ENCODE measurements at places on chromosomes 5 and 9.

DNA sequence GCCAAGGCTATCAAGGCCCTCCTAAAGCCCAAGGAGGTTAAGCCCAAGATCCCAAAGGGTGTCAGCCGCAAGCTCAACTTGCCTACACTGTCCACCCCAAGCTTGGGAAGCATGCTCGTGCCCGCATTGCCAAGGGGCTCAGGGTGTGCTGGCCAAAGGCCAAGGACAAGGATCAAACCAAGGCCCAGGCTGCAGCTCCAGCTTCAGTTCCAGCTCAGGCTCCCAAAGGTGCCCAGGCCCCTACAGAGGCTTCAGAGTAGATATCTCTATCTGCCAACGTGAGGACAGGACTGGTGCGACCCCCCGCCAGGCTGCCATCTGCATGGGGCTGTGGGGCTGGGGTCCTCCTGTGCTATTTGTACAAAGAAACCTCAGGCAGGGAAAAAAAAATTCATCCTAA lies 3.3 kb downstream of the HOMER1 start:
- no peak for DNase-seq

DNA sequence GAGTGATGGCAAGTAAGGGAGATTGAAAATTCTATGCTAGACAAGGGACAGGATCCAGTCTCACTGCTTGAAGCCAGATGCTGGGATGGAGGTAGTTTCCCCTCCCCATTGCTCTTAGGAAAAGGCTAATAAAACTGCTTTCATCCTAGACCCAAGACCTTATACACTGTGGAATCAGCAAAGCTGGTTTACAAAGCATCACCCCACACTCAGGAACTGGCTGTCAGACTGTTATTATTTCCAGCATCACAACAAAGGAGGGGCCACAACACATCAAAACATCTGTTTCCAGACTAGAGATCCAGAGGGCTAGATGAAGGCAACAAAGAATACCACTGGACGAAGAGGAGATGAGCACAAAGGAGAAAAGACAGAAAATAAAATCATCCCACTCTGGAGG lies 364.6 kb upstream of the PTGER4 start:
- no peak for DNase-seq

GRCh38 chr9:87849144-87849758 lies 33.4 kb upstream of the SPATA31E1 start:
- no peak for DNase-seq

DNA sequence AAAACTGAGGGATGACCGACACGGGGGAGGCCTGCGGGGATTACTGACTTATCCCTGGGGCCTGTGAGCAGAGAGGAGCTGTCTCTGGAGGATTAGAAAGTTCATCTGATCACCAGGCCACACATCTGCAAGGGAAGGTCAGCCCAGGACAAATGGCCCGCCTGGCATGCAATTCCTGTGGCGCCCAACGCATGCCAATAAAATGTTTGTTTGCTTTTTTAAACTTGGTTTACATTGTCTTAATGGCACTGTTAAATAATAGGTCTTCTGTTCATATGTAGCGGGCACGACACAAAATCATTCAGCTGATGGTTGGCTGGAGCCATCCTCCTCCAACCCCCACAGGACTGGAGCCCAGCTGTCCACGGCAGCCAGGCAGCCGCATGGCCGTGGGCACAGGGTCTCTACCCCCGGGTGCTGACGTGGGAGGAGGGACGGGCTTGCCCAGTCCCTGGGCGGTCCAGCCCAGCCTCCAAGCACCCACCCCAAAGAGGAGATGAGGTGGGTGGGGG lies 41.0 kb upstream of the SLC12A7 start:
- peak; percentile 92 for DNase-seq

GRCh38 chr9:130901498-130902203 lies 5.0 kb upstream of the QRFP start:
- DNase-seq = no peak

GRCh38 chr9:137531099-137531765 lies 19.0 kb downstream of the PNPLA7 start:
- DNase-seq = no peak

DNA sequence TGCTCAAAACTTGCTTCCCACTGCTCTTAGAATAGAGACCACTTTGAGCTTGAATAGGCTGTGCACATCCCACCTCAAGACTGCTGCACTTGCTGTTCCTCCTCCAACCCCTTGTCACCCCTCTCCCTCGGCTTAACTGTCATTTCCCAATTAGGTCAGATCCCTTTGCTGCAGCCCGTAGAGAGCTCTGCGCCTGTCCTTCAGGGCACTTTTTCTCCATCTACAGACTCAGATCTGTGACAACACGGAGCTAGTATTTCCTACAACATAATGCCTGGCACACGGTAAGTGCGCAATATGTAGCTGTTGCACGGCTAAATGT lies 485 bp upstream of the HABP4 start:
- DNase-seq = no peak

GRCh38 chr9:81776834-81777233 lies 87.5 kb upstream of the TLE1 start:
- no peak for DNase-seq

- DNase-seq = peak; percentile 16
Measured at GRCh38 chr5:66742083-66742895, 146.1 kb downstream of the MAST4 start.

DNA sequence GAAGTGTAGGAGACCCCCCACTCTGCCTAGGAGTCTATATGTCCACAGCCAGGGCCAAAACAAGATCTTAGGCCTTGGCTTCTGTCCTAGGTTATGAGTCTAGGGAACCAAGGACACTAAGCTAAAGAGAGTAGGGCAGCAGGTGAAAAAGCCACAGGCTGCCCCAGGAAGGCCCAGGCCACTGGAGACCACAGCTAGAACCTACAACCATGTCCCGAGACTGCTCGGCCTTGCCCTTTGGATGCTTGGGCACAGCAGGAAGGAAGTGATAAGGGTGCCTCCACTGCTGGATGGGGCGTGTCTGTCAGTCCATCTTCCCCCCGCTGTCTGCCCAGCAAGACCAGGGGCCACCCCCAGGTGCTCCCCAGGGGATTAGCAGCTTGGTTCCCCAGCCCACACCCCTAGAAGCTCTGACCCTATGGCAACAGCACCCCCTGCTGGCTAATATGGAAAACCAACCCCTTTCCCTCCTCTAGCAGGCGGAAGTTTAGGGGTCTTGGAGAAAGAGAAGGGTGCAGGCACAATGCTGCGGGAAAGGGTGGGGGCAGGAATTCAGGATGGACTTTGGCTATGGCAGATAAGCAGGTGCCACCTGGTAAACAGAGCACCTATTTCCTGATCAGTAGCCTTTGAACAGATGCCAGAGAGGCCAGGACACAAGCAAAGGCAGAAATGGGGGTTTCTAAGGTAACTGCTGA lies 10.5 kb upstream of the IRF1 start:
- peak; percentile 69 for DNase-seq

- no peak for DNase-seq
Measured at GRCh38 chr9:83656952-83657351, 34.0 kb downstream of the IDNK start.

DNA sequence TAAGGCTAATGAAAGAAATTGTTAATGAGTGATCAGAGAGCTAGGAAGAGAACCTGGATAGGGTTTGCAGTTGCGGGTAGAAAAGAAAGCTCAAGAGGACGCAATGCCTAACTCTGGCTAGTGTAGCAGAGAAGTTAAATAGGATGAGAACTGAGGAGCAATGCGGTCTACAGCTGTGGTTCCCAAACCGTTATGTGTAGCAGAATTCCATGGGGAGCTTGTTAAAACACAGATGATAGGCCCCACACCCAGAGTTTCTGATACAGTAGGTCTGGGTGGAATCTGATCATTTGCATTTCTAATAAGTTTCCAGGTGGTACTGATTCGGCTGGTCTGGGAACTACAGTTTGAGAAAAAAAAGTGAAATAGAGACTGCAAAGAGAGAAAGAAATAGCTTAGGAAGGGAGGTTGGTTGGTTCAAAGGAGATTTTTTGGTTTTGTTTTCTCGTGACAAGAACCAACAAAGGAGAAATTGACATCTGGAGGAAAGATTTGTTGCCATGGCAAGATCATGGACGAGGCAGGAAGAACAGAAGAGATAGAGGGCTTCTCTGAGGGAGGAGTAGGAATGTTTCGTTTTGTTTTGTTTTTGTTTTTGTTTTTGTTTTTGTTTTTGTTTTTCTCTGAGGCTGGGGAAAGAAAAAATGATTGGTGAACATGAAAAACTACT lies 276.1 kb downstream of the ARRDC3 start:
- DNase-seq = no peak

- DNase-seq = no peak
Measured at GRCh38 chr5:93868851-93869250, 127.5 kb upstream of the POU5F2 start.

- no peak for DNase-seq
Measured at GRCh38 chr5:79802406-79802805, 112.8 kb downstream of the CMYA5 start.

GRCh38 chr9:36400332-36401163 lies 479 bp upstream of the RNF38 start:
- peak; percentile 88 for DNase-seq

- DNase-seq = no peak
Measured at GRCh38 chr9:104858271-104858670, 69.7 kb downstream of the ABCA1 start.

GRCh38 chr5:110040178-110040577 lies 350.5 kb downstream of the MAN2A1 start:
- DNase-seq = no peak

- DNase-seq = no peak
Measured at GRCh38 chr5:16644301-16644889, 27.6 kb upstream of the RETREG1 start.

DNA sequence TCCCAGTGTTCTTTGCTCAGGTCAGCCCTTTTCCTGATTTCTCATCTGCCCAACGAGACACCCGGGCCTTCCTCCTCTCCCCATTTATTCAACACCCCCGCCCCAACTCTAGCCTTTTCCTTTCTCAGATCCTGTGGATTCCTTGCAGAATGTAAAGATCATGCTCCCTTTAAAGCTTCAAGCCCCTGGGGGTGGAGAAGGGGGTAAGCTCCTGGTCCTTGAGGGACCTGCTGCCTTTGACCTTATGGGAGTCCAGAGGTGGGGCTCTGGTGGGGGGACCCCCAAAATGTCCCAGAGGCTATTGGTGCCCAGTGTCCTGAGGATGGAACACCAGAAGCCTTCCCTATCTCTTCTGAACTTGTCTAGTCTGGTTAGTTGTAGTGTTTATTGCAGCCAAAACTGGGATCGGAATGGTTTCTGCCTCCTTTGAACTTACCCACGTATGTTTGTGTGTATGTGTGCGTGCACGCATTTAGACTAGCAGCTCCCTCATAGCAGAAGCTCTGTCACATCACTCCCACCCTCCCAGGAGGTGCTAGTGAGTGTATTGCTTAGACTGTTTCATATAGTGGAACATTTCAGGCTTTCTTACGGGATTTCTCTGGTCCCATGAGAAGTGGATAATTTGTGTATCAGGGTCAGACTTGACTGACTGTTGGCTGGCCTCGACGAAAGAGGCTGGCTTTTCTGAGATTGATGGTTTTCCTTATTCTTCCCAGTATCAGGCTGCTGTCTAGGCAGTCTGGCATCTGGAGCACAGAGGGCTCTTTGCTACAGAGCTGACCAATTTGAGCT lies 1.1 kb downstream of the GALNT10 start:
- DNase-seq = no peak

- DNase-seq = peak; percentile 54
Measured at GRCh38 chr9:129752900-129753729, at the start of gene PTGES. Gene PTGES, minus strand, starts transcription at chr9:129753042. Its CDS starts 30 bp downstream, at chr9:129753012.

DNA sequence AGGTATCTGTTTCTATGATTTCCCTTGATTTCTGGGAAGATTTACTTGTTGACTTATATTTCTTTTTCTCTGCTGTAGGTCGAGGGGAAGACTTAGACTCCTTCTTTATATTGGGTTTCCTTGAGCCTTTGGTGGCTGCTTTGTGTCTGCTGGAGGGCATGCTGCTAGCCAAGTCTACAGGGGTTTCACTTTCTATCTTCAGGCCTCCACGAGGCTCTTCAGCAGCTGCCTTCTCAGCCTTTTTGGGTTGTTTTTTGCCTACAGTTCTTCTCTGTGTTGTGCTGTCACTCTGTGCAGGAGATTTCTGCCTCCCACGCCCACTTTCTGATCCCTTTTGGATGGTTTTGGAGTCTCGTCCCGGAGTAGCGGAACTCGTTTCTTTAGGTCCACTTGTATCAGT lies 23.2 kb downstream of the LEAP2 start:
- no peak for DNase-seq

- no peak for DNase-seq
Measured at GRCh38 chr5:78706381-78706780, 57.8 kb upstream of the LHFPL2 start.

DNA sequence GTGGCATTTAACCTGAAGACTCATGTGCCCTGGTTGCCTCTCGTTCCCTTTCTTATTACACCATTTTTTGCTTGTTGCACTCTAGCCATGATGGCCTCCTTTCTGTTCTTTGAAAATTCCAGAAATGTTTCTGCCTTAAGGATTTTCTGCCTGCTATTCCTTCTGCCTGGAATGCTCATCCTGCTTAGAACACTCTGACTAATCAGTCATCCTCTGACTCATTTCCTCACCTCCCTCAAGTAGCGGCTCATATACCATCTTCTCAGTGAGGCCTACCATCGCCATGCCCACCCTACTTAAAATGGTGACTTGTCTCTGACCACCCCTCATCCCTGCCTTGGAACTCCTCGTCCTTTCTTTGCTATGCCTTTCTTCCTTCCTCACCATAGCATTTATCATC lies 68.8 kb downstream of the KIF4B start:
- DNase-seq = peak; percentile 25

DNA sequence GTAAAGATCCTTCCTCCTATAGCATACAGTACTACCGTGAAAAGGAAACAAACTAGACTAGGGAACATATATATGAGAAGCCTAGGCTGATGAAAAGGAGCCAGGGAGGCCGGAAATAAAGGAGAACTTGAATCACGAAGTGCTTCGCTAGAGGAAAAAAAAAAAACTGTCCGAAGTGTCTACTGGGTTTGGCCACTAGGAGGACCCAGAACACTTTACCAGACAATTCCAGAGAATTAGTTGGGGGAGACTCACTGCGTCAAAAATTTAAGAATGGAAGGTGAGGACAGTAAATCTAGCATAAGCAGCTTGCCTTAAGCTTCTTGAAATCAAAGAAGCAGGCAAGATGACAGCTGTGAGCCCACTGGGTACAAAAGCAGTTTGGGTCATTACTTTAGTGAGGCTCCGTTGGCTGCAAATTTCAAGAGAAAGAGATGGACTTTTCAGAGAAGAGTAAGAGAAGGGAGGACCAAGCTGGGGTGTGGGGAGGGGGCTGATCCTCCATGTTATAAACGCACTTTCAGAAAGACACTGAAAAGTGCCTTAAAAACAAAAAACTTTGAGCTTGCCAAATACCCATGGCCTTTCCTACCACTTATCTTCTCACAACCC lies 47.4 kb downstream of the P4HA2 start:
- DNase-seq = peak; percentile 61

- no peak for DNase-seq
Measured at GRCh38 chr5:110179321-110179720, 489.6 kb downstream of the MAN2A1 start.

DNA sequence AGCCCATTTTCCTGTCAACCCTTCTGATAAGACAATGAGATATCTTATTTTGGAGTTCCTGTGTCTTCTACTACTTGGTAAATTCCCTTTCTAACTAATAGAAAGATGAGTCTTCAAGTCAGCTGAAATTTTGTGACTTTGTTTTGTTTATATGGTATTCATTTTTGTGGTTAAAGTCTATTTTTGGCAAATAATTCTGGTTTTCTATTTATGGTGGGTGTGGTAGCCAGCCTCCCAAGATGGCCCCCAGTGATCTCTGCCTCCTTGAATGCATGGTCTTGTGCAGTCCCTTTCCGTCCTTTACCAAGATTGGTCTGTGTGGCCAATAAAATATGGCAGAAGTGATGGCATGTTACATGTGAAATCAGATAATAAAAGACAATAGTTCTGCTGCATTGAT lies 91.5 kb downstream of the NR3C1 start:
- no peak for DNase-seq

Measured in SW480 (cell line).